NK-92 treated with Interleukin-12 subunit alpha and Interleukin-12 subunit beta, amount 100 ng/mL, for 24 hours (cell line): ENCODE measurements at places on chromosomes 4 and X.

DNA sequence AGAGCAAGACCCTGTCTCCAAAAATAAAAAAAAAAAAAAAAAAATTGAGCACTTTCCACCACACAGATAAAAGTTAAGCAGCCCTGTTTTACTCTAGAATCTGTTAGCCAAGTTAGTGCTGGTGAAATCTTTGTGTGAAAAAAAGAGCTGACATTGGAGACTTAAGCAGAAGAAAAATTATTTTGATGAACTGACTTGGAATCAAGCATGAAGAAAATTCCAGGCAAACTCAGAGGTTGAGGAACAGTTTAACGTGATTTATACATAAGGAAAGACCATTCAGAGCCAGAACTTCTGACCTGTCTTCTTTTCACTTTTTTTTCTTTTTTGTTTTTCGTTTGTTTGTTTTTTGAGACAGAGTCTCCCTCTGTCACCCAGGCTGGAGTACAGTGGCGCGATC is 79.6 kb upstream of the RBPJ start:
- DNase-seq = no peak

GRCh38 chrX:120305531-120306141 is 5.6 kb downstream of the TMEM255A start:
- DNase-seq = no peak

DNA sequence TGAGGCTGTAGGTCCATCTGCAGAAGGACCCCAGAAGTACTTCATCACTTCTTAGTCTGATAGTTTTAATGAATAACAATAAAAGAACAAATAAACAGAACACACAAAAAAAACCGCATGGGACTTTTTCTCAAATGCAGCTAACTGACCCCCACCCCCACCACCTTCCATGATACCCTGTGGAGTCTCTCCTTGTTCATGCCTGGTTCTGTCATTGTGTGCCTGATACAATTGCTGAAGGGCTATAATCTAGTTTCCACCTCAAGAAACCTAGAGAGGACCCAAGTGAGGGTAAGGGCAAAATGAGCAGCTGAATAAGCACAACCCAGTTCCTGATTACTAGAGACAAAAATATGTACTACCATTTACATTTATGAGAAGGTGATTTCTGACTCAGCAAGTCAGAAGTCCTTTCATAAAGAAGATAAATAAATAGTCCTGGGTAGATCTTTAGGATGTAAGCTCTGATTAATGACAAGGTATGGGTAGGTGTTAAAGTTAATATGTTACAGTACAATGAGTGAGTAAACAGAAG is 155.1 kb downstream of the TMA16 start:
- no peak for DNase-seq

DNA sequence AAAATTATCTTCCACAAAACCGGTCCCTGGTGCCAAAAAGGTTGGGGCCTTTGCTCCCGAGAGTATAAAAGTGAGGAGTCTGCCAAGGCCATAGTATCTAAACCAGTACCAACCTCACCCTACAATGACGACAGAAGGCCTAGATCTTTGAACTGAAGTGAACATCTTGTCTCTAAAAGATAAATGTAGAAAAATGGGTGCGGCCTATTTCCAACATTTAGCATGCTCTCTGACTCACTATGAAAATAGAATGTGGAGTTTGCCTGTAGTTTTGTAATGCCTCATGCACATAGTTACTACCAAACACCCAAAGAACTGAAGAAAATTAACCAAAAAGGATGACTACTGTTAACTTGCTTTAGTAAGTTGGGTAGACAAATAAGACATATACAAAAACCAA is 218.4 kb downstream of the SLITRK2 start:
- DNase-seq = no peak

- DNase-seq = no peak
Observed at GRCh38 chrX:7120878-7121219, 26.7 kb upstream of the STS start.

GRCh38 chrX:133359466-133359865 is 55.8 kb downstream of the GPC4 start:
- DNase-seq = no peak

- no peak for DNase-seq
Observed at GRCh38 chr4:176444741-176445140, 125.0 kb downstream of the SPCS3 start.

DNA sequence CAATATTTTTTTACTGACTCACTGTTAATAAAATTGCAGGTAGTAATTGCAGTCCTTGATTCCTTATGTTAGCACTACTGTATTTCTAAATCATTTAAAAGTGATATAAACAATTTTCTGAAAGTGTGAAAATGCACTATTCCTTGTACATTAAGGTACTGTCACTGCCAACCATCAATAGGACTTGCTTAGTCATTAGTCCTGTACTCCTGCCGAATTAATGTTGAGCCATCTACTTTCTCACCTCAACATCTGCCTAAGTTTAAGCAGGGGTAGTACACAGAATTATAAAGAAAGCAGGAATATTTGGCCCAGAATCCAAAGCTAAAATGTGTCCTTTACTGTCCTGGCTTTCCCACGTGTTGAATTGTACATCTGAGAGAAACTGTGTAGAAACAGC is 87.0 kb upstream of the TRPC3 start:
- DNase-seq = no peak

- no peak for DNase-seq
Observed at GRCh38 chr4:8157496-8157895, 1.1 kb downstream of the ABLIM2 start.

GRCh38 chr4:76256032-76256431 is 4.5 kb downstream of the FAM47E start:
- DNase-seq = no peak

- DNase-seq = no peak
Observed at GRCh38 chrX:40871385-40872082, 136.2 kb upstream of the MED14 start.

GRCh38 chrX:110012818-110013485 is 10.0 kb downstream of the TMEM164 start:
- DNase-seq = no peak

DNA sequence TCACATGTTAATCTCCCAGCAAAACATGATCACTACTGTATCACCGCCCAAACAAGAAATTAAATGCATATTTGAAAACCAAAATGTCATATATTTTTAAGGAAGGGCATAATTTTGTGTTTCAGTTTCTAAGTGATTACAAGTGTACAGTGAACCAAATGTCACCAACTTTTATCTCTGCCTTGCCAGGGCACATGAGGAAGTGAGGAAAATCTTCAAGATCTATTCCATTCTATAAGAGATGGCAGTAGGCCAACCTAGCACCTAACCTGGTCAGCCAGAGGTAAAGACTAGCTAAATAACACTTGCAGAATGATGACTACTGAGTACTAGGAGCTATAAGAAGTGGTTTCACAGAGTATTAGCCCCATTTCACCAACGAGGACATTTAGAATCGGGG is 107.2 kb downstream of the ATP11C start:
- no peak for DNase-seq

GRCh38 chrX:40140706-40141499 is 43.1 kb upstream of the BCOR start:
- DNase-seq = no peak

- DNase-seq = no peak
Observed at GRCh38 chr4:120659616-120660170, 262.8 kb downstream of the PRDM5 start.

GRCh38 chr4:86291180-86291579 is 68.7 kb downstream of the MAPK10 start:
- no peak for DNase-seq

DNA sequence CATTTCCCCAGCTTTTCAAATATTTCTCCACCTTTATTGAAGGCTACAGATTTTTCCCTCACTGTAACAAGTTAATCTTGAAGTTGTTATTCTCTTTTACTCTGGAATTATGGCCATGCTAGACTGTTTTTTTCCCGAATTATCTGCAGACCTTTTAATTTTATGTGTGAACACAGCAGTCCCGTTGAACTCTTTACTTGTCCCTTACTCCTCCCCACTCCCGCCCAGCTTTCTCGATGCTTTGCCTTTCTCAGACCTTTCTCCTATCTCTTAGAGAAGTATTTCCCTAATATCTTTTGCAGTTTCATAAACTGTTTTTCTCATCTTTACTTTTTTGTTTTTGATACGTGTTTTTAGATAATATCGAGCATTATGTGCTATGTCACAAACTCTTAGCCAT is 776 bp downstream of the CEP44 start:
- no peak for DNase-seq

GRCh38 chr4:141328560-141329173 is 108.0 kb downstream of the ZNF330 start:
- no peak for DNase-seq

GRCh38 chr4:73822389-73822788 is 14.1 kb upstream of the CXCL6 start:
- no peak for DNase-seq
